Activated T-cell treated with anti-CD3 and anti-CD28 coated beads for 48 hours (primary cell): ENCODE measurements at places on chromosomes 1 and 21.

DNA sequence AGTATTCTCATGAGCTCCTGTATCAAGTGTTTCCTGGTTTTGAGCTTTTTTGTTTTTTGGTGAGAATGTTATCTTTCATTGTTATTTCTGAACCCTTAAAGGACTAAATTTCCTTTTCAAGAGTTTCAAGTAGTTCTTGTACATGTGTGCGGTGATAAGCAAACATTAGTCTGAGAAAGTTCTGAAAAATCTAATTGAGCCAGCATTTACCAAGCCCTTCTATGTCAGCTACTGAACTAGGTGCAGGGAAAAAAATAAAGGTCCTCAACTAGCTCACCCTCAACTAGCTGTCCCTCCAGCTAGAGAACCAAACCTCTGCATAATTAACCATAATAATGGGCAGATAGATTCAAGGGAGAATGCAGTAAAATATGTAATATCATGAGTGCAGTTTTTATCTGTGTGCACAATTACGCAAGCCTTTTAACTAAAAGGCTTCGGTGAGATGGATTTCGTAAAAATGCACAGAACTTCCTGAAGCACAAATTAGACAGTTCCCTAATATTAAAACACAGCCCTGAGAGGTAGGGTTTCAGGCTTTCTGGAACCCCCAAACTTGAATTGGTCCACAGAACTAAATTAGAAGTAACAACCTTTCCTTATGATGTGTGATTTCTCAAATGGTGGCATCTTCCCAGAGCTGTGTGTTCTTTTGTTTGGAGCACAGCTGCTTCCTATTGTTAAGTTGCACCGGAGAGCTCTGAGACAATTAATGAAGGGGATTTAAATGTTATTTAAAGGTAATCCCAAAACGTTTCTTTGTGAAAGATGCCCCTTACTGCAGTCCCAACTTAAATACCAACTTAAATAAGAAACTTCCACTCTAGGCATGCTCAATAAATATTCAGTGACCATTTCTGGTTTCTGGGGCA lies 165.8 kb downstream of the NFIA start:
- DNase-seq = no peak

DNA sequence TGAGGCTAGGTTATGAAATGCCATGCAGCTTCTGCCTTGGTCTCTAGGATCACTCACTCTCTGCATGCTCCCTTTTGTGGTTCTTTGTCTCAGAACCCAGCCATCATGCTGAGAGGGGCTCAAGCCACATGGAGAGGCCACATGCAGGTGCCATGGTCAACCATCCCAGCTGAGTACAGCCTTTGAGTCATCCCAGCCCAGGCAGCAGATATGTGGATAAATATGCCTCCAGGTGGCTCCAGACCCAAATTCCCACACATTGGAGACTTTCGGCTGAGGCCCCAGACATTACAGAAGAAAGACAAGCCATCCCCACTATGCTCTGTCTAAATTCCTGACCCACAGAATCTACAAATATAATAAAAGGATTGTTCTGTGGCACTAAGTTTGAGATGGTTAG lies 102.0 kb downstream of the LHX9 start:
- DNase-seq = no peak

GRCh38 chr1:39082010-39082799 lies 56.1 kb downstream of the NDUFS5 start:
- DNase-seq = no peak

- no peak for DNase-seq
These were observed 9.2 kb upstream of the SERTAD4 start for GRCh38 chr1:210223226-210223904.

GRCh38 chr1:184937729-184938128 lies 36.6 kb downstream of the NIBAN1 start:
- DNase-seq = no peak

DNA sequence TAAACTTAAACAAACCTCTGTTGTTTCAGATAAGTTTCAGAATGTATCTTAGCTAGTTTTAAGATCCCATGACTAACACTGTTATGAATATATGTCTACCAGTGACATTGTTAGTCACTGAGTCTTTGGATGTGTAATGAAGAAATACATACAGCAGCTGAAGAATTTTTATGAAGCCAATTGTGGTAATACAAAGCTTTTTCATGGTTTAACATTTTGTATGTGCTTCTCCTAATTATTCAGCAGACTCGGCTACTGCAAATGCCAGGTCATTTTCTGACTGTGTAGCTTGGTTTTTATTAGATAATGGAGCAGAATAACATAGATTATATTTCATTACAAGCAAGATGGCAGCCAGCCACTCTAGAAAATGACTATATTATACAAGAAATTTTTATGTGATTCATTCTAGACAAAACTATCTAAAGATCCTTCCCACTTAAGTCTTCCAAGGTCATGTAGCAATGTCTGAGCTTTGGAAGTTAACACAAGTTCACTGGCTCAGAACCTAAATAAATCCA lies 147.8 kb downstream of the TNFSF18 start:
- no peak for DNase-seq

DNA sequence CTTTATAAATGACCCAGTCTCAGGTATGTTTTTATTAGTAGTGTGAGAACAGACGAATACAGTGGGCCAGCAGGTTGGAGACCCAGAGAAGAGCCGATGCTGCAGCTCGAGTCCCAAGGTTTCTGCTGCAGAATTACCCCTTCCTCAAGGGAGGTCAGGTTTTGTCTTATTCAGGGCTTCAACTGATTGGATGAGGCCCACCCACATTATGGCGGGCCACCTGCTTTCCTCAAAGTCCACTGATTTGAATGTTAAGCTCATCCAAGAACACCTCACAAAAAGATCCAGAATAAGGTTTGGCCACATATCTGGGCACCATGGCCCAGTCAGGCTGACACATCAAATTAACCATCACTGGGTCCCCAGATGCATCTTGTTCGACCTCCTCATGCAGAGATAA lies 40.9 kb downstream of the FBXO2 start:
- DNase-seq = no peak

- DNase-seq = no peak
These were observed 50.9 kb upstream of the ARHGEF16 start for GRCh38 chr1:3403388-3404231.

- DNase-seq = no peak
These were observed 322.3 kb downstream of the DUSP10 start for GRCh38 chr1:221419513-221420095.

DNA sequence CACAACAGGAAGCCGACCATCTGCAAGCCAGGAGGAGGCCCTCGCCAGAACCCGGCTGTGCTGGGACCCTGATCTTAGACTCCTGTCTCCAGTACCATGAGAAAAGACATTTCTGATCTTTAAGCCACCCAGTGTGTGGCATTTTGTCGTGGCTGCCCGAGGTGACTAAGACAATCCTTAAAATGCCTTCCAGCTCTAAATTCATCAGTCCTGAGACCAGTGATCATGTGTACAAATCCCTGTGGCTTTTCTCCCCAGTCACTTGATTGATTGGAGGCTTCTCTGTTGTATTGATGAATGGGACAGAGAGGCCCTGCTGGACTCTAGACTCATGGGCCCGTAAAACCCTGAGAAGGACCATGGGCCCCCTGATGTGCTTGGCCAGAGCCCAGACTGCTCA lies 36.1 kb downstream of the B3GALT5 start:
- DNase-seq = no peak

DNA sequence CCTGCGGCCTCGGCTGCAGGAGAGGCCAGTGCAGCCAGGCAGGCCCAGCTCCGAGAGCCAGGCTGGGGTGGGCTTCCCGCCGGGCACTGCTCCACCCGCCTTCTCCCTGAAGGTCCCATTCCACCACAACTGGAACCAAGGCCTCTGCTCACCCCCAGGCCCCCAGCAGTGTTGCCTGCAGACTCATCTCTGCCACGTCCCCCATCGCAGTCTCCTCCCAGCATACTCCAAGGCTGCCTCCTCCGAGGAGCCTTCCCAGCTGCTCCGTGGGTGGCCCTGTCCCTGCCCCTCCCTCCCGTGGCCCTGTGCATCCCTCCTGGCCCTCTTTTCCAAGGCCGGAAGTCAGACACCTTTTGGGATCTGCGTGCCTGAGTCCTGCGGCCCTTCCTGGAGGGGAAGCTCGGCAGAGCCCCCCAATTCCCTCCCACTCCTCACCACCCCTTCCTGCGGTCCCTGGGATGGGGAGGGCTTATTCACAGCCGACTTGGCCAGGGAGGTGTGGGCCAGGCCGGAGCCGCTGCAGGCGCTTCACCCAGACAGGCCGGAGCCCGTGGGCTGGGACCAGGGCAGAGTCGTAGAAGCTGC lies 47.6 kb downstream of the SLX9 start:
- no peak for DNase-seq
